ENCODE measurements at places on chromosomes 7 and 10.

GRCh38 chr10:70430493-70431445 lies 10.7 kb downstream of the NODAL start:
- no peak for DNase-seq

- no peak for DNase-seq
Measured at GRCh38 chr10:56507033-56507432, 146.0 kb upstream of the ZWINT start.

DNA sequence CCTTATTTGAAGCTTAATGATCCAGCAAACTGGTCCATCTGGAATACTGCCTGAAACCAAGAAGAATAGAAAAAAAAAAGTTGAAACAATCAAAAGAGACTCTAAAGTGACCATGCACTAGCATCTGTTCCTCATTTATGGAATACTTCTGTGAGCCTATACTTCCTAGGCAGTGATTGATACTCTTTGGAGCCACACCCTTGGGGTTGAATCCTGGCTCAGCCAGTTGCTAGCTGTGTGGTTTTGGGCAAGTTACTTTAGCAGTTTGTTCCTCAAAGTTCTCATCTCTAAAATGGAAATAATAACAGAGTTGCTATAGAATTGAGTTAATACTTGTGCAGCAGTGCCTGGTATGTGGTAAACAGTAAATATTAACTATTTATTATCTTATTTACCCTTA lies 208.9 kb downstream of the GPR158 start:
- no peak for DNase-seq

DNA sequence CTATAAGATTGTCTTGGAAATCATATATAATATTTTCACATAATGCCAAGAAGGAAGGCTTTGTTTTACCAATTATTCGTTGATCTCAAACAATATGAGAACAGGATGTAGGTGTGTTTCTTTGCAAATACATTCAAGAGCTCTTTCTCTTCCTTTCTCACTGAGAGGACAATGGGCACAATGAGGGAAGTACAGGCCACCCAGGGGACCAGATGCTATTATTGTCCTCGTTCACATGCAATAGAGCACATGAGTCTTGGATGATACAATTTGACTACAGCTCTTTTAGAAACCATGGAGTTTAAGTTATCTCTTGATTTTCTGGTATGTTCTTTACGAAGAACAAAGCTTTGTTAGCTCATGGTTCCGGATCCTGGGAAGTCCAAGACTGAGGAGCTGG lies 323.7 kb upstream of the KLF6 start:
- DNase-seq: no peak

Data from DMS79 treated with DMSO at 0.1 percent for 48 hours (cell line).